Hippocampal formation (tissue), 2 donors: ENCODE measurements at places on chromosomes 16 and 17.
A peak's percentile ranks its signal among the peaks of the same experiment; 100 is the strongest.

DNA sequence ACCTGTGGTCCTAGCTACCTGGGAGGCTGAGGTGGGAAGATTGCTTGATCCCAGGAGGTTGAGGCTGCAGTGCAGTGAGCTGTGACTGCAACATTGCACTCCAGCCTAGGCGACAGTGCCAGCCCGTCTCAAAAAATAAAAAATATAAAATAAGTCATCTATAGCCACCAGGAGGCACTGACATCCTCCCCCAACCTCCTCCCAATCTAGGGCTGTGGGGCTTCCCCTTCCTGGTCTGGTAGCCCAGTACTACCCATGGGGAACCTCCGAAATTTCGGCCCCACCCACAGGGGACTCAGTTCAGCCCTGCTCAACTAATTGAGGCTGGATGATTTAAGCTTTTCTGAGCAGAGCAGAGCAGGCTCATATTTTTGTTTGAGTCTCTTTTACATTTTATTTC is 3.2 kb downstream of the ZSCAN10 start:
- no peak for DNase-seq

DNA sequence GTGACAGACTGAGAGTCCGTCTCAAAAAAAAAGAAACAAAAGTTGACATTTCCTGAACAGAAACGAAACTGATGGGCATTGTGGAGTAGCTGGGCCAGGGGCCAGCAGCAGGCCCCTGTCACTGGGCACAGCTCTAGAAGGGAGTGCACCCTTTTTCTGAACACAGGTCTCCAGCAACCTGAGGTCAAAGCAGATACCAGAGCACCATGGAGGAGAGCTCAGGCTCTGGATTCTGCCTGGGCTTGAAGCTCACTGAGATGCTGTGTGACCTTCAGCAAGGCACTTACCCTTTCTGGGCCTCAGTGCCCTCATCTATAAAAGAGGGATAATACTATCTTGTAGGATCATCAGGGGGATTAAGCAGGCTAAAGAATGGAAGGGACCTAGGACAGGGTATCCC is 5.0 kb downstream of the SBK1 start:
- DNase-seq: no peak

- DNase-seq: no peak
Observed at GRCh38 chr17:44990994-44991393, 22.9 kb upstream of the C1QL1 start.

DNA sequence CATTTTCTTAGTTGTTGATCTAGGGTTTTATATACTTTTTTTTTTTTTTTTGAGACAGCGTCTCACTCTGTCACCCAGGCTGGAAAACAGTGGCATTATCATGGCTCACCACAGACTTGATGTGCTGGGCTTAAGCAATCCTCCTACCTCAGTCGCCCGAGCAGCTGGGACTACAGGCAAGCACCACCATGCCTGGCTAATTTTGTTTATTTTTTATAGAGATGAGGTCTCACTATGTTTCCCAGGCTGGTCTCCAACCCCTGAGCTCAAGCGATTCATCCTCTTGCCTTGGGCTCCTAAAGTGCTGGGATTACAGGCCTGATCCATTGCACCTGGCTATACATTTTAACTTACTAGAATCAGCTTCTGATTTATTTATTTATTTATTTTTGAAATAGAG is 34.2 kb upstream of the ATP2A3 start:
- no peak for DNase-seq

- DNase-seq: no peak
Observed at GRCh38 chr16:68257251-68257905, 6.9 kb upstream of the SLC7A6 start.

- DNase-seq: no peak
Observed at GRCh38 chr17:77354420-77354669, 213.6 kb downstream of the SEC14L1 start.

DNA sequence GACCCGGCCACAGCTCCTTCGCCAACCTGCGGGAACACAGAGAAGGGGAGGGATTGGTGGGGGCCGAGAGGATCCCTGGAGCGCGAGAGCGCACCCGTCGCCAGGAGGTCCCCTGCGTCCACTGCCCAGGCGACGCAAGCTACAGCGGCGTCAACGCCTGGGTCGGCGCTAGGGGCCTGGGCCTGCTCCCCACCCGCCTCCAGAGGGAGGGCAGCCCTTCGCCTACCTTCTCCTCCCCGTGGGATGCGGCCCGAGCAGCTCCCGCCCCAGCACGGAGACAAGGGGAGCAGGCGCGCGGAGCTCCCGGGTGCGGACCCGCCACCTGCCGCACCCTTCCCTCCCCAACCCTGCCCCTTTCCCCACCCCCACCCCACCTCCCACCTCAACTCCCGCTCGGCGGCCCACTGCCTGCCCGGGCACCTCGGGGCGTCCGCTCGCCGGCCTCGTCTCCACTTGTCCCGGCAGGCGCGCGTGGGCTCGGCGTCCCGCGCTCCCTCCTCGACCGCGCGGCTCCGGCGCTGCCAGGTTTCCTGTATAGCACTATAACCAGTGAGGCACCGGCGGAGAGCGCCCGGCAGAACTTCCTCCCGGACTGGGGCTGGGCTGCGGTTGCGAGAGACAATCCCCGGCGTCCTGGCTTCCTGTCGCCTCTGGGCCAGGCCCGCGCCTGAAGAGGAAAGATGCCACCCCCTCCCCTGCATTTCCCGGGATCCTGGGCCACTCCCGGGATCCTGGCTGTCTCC is 119.1 kb upstream of the SMURF2 start:
- DNase-seq: peak; percentile 15

- DNase-seq: no peak
Observed at GRCh38 chr17:73720187-73720834, 76.1 kb upstream of the SDK2 start.

GRCh38 chr17:70808596-70808995 is 639.3 kb downstream of the KCNJ2 start:
- DNase-seq: no peak

GRCh38 chr17:47873200-47874090 is 22.5 kb upstream of the SP6 start:
- DNase-seq: no peak

DNA sequence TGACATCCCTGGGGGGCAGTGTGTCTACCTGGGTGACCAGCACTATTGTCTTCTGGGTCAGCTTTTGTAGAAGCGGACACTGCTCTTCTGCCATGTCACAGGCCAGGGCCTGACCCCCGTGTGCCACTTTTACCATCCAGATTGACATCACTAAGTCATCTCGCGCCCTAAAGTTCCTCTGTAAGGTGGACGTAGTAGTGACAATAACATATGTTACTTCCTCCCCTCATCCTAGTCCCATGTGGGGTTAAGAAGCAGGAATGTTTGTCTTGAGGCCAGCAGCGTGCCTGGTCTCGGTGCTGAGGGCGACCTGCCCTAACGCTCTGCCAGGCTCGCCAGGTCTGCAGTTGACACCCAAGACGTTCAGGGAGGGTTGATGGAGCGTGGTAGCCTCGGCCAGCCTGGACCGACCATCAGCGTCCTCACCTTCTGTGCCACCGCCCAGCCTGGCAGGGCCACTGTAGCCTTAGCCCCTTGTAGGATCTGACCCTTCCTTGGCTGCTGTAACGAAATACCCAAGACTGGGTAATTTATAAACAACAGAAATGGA is 20.7 kb downstream of the GAA start:
- DNase-seq: no peak

DNA sequence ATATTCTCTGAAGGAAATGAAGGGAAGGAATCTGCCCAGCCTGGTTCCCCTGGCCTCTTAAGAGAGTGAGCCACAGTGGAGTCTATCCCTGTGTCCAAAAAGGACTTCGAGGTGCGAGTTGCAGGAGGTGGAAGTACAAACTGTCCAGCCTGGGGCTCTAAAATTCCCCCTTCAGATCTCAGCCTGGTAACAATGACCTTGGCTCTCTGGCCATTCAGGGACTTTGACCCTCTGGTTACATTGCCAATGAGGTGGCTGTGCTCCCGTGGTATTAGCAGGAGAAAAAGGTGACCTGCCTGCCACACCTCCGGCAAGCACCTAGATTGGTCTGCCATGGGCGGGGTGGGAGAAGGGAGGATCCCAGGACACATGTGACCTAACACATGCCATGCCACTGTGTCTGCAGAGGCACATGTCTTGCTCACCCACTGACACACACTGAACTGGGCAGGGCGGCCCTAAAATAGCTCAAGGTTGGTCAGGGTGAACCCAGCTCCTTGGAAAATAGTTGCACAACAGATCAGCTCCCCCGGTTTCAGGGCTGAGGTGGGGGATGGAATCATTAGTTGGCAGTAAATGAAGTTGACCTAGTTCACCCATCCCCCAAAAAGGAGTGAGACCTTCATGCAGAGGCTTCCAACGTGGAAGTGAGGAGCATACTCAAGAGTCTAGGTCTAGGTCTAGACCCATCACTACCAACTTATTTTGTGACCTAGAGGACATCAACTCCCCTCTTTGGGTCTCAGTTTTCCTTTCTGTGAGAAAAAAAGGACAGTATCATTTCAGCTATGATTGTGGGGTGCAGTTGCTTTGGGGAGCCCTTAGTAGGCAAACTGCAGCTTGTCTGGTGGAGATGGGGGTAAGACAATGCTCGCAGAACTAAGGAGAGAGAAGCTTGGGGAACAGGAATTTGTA is 2.2 kb downstream of the NR1D1 start:
- DNase-seq: no peak
